Activated CD8-positive, alpha-beta T cell treated with anti-CD3 and anti-CD28 coated beads for 36 hours (primary cell): ENCODE measurements at places on chromosomes 12 and 14. TPM values are rescaled to one million over a fixed set of nuclear protein-coding genes. Genes with fewer than 3 reads are reported as not detected.

DNA sequence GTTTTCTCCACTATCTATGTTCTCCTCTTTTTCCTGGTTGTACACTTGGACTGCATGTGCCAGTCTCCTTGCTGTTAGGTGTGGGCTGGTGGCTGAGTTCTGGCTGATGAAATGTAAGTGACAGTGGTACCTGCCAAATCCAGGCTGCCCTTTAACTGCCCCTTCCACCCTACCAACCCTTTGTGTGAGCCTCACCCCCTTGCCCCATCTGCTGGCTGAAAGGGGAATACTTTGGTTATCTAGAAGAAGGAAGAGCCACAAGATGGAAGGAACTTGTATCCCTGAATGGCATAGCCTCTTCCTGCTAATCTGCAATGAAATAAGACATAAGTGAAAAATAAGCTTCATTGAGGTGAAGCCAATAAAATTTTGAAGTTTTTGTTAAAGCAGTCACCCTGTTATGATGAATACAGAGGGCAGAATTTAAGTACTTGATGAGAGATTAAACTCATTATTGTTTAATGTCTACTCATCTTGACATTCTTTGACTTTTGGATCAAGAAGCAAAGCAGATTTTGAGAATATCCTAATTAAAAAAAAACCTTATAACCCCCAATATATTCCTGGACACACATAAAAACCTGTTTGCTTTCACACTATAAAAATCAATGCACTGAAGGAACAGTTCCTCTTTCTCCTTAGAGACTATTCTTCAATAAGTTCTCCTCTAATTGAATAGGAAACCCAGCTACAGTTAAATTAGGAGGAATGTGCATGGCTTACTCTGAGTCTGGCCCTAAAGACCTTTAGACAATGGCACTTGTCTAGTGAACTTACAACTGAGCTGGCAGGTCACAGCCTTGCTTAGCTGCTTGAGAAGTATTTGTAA, 262.6 kb upstream of the BTG1 start:
- DNase-seq = peak; percentile 81
- no peaks in the 10 kb centered on the region for H3K27me3 ChIP-seq
- H3K36me3 ChIP-seq = peaks cover 8% of the 10 kb centered on the region
- peaks cover 41% of the 10 kb centered on the region for H3K4me1 ChIP-seq
- H3K4me3 ChIP-seq = no peak overlapping the region

GRCh38 chr14:76904740-76905569, 78.7 kb downstream of the LRRC74A start:
- H3K27ac ChIP-seq = peak overlapping the region; percentile 76
- no peaks in the 10 kb centered on the region for H3K27me3 ChIP-seq
- H3K4me1 ChIP-seq = peaks cover 18% of the 10 kb centered on the region
- peak; percentile 95 for DNase-seq
- H3K36me3 ChIP-seq = peaks cover 4% of the 10 kb centered on the region
- no peak overlapping the region for H3K4me3 ChIP-seq

Gene GALNT6
- 22.3 TPM for total RNA-seq

Gene SOAT2
- total RNA-seq = 6.7 TPM

DNA sequence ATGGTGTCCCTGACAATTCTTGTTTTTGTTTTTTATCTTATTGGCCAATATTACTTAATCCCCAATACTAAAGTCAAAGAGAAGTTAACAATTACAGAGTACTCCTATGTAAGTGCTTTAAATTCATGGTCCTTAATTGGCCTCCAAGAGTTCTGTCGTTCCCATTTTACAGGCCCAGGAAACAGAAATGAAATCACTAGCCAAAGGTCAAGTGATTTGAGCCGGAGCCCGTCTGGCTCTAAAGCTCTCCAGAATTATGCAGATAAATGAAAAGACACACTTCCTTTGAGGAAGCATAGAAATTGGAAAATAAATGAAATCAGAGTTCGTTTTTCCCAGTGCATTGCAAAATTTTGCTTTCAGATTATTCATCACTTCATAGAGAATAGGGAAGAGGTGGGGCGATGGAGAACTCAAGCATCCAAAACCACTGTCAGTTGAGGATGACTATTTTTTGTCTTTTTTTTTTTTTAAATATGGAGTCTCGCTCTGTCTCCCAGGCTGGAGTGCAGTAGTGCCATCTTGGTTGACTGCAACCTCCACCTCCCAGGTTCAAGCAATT, 78.5 kb downstream of the MAP1LC3B2 start:
- DNase-seq = no peak
- H3K4me3 ChIP-seq = no peak overlapping the region
- H3K27ac ChIP-seq = no peak overlapping the region
- H3K4me1 ChIP-seq = peaks cover under 1% of the 10 kb centered on the region
- peaks cover 5% of the 10 kb centered on the region for H3K27me3 ChIP-seq
- no peaks in the 10 kb centered on the region for H3K36me3 ChIP-seq

- peaks cover 15% of the 10 kb centered on the region for H3K27me3 ChIP-seq
- no peak for DNase-seq
- no peaks in the 10 kb centered on the region for H3K4me1 ChIP-seq
- H3K36me3 ChIP-seq = no peaks in the 10 kb centered on the region
These were observed 470.8 kb downstream of the NELL2 start for GRCh38 chr12:44405297-44405696.

DNA sequence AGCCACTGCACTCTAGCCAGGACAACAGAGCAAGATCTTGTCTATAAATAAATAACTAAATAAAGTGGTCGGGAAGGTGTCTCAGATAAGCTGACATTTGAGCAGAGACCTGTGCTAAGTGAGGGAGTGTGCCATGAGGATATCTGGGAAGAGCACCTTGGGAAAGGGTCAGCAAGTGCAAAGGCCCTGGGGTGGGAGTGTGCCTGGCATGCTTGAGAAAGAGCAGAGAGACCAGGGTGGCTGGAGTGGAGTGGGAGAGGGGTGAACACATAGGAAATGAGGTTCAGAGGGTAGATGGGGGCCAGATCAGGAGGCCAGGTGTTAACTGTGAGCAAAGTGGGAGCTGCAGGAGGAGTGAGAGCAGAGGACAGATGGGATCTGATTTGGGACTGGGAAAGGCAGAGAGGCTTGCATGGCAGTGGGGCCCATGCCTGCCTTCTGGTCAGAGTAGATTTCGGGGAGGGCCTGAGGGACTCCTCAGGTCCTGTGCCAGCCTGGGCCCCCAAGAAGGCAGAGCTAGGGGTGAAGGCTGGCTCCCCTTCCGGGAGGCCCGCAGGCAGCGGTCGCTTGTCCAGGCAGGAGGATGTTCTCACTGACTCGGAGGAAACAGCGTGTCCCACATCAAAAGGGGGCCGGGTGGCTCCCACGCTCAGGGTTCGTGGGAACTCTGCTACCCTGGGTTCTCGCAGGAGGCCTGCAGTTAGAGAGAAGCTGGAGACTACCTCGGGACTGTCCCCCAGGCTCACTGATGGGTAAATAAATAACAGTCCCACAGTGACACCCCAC, 32.6 kb downstream of the DTX1 start:
- no peaks in the 10 kb centered on the region for H3K36me3 ChIP-seq
- DNase-seq = peak; percentile 75
- peak overlapping the region; percentile 87 for H3K27ac ChIP-seq
- peak overlapping the region; percentile 63 for H3K4me3 ChIP-seq
- H3K27me3 ChIP-seq = no peaks in the 10 kb centered on the region
- peaks cover 63% of the 10 kb centered on the region for H3K4me1 ChIP-seq

Gene GPD1
- total RNA-seq = 0.16 TPM

Gene BRAP
- total RNA-seq = 16.9 TPM

Gene DBX2
- not detected for total RNA-seq

DNA sequence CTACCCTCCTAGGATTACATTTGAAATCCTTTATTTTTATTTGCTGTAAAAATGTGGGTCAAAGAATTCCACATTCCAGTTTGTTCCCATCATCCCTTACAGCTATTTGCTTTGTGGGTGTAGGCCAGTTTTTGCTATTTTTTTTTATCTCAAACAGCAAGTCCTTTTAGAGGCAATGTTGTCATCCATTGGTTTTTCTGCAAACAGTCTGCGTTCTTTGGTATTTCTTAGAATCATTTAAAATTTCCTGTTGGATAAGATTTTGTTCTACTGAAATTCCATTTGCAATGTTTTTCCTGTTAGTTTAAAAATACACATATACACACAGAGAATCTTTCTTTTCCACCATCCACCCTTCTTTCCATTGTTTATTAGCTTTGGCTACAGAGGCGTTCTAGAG, 53.3 kb upstream of the STK38L start:
- no peaks in the 10 kb centered on the region for H3K27me3 ChIP-seq
- H3K4me1 ChIP-seq = peaks cover 9% of the 10 kb centered on the region
- no peak overlapping the region for H3K27ac ChIP-seq
- H3K36me3 ChIP-seq = no peaks in the 10 kb centered on the region
- DNase-seq = no peak

DNA sequence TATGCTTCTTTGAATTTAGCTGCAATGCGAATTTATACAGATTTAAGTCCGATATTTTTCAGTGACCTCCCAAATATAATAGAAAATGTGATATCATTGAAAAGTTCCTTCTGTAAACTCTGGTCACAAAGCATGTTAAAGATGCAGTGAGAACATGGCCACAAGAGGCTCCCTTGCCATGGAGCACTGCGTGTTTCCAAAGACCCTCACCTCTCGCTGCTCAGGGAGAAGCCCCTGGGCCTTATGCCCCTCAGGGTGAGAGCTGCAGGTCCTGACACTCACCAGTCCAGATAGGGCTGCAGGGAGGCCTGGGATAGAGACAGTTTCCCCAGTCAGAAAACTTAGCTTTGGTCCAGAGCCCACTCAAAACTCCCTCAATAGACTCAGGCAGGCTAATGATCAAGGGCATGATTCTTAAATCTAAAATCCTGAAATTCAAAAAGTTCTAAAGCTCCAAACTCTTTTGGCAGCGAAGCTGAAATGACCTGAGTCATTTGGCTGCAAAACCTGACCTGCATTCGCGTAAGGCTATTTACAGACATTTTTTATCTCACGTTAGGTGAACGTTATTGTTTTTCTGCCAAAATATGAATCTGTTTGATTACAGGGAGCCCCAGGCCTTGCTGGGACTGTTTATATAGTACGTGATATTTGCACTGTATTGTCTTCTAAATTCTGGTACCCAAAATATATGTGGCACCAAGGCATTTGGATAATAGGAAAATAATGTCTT, 67.8 kb downstream of the CAPZA3 start:
- H3K27ac ChIP-seq = no peak overlapping the region
- no peak overlapping the region for H3K4me3 ChIP-seq
- no peak for DNase-seq
- no peaks in the 10 kb centered on the region for H3K36me3 ChIP-seq
- H3K27me3 ChIP-seq = no peaks in the 10 kb centered on the region

GRCh38 chr14:83777516-83777915, 1752.4 kb upstream of the FLRT2 start:
- no peaks in the 10 kb centered on the region for H3K4me1 ChIP-seq
- H3K4me3 ChIP-seq = no peak overlapping the region
- no peaks in the 10 kb centered on the region for H3K36me3 ChIP-seq
- DNase-seq = no peak
